ENCODE measurements at places on chromosomes 2 and 18. TPM values are rescaled to one million over a fixed set of nuclear protein-coding genes. Genes with fewer than 3 reads are reported as not detected.

DNA sequence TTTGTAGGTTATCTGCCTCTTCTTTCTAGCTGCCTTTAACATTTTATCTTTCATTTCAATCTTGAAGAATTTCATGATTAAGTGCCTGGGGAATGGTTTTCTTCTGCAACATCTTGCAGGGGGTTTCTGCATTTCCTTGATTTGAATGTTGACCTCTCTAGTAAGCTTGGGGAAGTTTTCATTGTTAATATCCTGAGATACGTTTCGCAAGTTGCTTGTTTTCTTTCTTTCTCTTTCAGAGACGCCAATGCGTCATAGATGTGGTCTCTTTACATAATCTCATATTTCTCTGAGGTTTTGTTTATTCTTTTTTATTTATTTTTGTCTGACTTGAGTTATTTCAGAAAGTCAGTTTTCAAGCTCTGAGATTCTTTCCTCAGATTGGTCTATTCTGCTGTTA, 225.7 kb downstream of the XIRP2 start:
- no peak overlapping the region for H3K27ac ChIP-seq
- H3K36me3 ChIP-seq: no peaks in the 10 kb centered on the region
- H3K27me3 ChIP-seq: no peaks in the 10 kb centered on the region
- no peak for DNase-seq
- H3K4me1 ChIP-seq: no peaks in the 10 kb centered on the region
- H3K4me3 ChIP-seq: no peak overlapping the region

TMEM247 gene
- total RNA-seq: not detected

- DNase-seq: no peak
- no peaks in the 10 kb centered on the region for H3K4me1 ChIP-seq
- no peak overlapping the region for H3K27ac ChIP-seq
- H3K27me3 ChIP-seq: no peaks in the 10 kb centered on the region
These were observed 44.2 kb upstream of the ARL5A start for GRCh38 chr2:151872463-151872862.

DNA sequence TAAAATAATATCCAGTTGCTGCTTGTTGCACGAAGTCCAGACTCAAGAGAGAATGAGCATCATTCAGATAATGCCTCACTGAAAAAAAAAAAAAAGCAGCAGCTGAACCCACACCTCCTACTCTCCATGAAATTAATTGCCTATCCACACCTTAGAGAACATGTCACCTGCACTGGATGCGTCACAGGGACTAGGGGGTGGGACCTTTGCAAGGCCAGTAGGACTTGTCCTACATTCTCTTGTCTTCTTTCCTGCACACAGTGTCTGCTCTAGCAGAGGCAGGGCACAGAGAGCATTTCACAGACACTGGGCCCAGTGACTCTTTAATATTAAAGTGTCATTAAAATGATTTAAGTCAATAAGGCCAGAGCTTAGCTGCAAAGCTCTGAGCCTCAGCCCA, at the start of gene ABCA12:
TSS of gene ABCA12 (minus strand) at position 148 of the 400 bp plus-strand sequence. CDS start 418 bp downstream, outside the sequence.
- H3K4me1 ChIP-seq: peaks cover 10% of the 10 kb centered on the region
- peaks cover 13% of the 10 kb centered on the region for H3K27me3 ChIP-seq
- no peaks in the 10 kb centered on the region for H3K36me3 ChIP-seq
- no peak within 1 kb of the TSS for H3K4me3 ChIP-seq
- no peak within 1 kb of the TSS for H3K27ac ChIP-seq

DNA sequence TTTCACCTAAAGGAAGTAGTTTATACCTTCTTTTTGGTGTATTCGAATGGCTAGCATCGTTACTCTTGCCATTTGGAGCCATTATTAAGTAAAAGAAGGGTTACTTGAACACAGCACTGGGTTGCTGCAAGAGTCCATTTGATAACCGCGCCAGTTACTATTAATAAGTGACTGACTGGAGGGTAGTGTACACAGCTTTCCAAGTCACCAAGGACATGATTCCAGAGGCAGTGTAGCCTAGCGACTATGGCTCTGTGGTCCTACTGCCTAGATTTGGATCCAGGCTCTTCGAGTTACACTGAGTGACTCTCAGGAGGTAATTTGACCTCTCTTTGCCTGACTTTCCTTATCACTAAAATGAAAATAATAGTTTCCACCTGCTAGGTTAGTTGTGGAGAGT, 206.8 kb downstream of the MEIS1 start:
- no peaks in the 10 kb centered on the region for H3K36me3 ChIP-seq
- H3K27ac ChIP-seq: no peak overlapping the region
- H3K4me1 ChIP-seq: no peaks in the 10 kb centered on the region
- DNase-seq: no peak
- no peaks in the 10 kb centered on the region for H3K27me3 ChIP-seq

GRCh38 chr2:184047536-184047935, 550.8 kb upstream of the ZNF804A start:
- H3K4me1 ChIP-seq: no peaks in the 10 kb centered on the region
- H3K36me3 ChIP-seq: no peaks in the 10 kb centered on the region
- no peaks in the 10 kb centered on the region for H3K27me3 ChIP-seq
- H3K27ac ChIP-seq: no peak overlapping the region
- DNase-seq: no peak

DNA sequence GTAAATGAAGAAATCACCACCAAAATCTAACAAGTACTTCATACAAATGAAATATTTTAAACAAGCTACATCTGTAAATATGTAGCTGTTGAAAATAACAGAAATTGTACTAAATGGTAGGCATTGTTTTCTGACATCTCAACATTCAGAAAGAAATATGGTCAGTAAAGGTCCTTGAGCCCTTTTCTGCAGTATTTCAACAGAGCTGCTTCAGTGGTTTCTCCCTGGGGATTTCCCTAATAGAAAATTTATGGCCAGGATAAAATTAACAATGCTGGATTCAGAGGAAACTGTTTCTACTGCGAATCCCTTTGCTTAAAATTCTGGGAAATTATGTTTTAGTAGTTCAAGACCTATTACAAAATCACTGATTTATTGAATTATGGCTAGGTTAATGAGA, 256.6 kb downstream of the PIEZO2 start:
- no peak overlapping the region for H3K4me3 ChIP-seq
- no peaks in the 10 kb centered on the region for H3K4me1 ChIP-seq
- no peak for DNase-seq
- H3K27ac ChIP-seq: no peak overlapping the region
- no peaks in the 10 kb centered on the region for H3K36me3 ChIP-seq

GRCh38 chr18:6633310-6633709, 96.2 kb upstream of the ARHGAP28 start:
- DNase-seq: no peak
- no peaks in the 10 kb centered on the region for H3K4me1 ChIP-seq
- H3K27ac ChIP-seq: no peak overlapping the region
- no peaks in the 10 kb centered on the region for H3K36me3 ChIP-seq
- H3K4me3 ChIP-seq: no peak overlapping the region

TUBA3E gene
- not detected for total RNA-seq

DNA sequence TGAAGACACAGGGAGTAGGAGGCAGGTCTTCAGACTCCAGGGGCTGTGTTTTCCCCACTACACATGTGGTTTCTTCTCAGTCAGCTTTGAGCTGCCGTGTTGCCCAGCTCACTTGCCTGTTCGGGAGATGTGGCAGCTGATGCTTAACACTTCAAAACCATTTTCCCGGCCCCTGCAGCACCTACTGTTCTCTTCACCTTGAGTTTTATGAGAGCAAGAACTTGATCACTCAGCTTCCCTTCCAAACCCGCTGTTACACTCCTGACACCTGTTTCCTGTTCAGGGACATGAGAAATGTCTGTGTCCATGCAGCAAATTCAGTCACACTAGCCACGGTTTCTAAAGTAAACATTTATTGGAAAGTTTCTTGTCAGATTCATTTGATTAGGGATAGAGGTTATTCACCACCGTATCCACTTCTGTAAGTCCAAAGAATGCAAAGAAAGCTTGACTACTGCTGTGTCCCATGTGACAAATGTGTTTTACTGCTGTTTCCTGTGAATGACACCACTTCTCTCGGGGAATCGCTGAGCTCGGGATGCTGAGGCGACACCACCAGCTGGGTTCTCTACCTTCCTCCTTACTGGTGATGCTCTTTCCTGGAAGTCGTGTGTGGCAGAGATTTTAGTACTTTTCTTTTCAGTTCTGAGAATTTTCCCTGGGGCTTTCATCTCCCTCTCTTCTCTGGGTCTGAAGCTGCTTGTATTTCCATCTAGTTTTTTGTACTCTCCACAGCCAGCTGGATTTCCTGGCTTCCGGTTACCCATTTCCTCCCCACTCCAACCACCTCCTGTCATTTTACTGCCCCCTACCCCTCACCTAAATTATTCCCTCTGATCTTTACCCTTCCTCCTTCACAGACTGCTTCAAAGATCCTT, 91.7 kb downstream of the KLF7 start:
- H3K27ac ChIP-seq: peak overlapping the region; percentile 87
- H3K27me3 ChIP-seq: peaks cover 5% of the 10 kb centered on the region
- peak; percentile 61 for DNase-seq
- H3K4me1 ChIP-seq: peaks cover 34% of the 10 kb centered on the region

IL36A gene
- total RNA-seq: not detected

DOK6 gene
- total RNA-seq: not detected

GRCh38 chr2:7795778-7796563, 878.8 kb downstream of the RNF144A start:
- peaks cover 9% of the 10 kb centered on the region for H3K4me1 ChIP-seq
- H3K4me3 ChIP-seq: no peak overlapping the region
- peak overlapping the region; percentile 89 for H3K27ac ChIP-seq
- no peaks in the 10 kb centered on the region for H3K36me3 ChIP-seq
- H3K27me3 ChIP-seq: no peaks in the 10 kb centered on the region
- DNase-seq: no peak

DNA sequence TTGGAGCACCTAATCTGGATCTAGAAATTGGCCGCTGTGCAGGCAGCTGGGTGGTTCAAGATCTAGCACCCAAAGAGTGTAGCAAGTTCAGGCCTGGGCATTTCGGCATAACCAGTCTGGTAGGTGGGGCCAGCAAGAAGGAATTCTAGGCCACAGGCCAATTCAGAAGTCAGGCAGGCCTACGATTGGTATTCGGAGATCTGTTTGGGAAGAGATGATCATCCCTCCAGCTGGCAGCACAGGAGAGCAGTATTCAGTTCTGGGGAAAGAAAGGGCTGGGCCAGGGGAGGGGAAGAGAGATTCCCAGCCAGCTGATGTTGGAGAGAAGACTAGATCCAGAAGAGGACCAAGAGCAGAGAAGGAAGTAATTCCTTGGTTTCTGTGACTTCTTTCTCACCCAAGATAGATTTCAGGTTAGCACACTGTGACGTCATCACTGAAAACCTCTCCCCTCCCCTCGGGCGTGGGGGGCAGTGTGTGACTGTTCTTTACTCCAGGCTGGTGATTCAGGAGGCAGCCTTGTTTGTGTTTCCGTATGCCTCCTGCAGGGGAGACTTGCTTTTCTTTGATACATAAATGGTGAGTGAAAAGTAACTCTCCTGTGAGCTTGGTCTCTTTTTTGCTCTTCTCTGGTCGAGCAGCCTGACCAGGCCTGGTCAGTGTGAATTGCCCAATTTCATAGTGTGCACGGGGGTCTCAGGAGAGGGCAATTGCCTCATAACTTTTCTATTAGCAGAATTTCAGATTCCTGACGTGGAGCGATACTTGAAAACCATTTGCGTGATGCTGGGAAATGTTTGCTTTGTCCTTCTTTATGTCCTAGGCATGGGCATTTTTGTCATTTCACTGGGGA, 61.1 kb downstream of the MEIS1 start:
- H3K4me3 ChIP-seq: no peak overlapping the region
- DNase-seq: no peak
- no peaks in the 10 kb centered on the region for H3K27me3 ChIP-seq
- no peaks in the 10 kb centered on the region for H3K4me1 ChIP-seq

GRCh38 chr2:85064927-85065577, 68.1 kb upstream of the TCF7L1 start:
- H3K27me3 ChIP-seq: peaks cover 9% of the 10 kb centered on the region
- H3K4me3 ChIP-seq: no peak overlapping the region
- no peak for DNase-seq
- no peak overlapping the region for H3K27ac ChIP-seq
- no peaks in the 10 kb centered on the region for H3K36me3 ChIP-seq
- H3K4me1 ChIP-seq: peaks cover 6% of the 10 kb centered on the region

L3MBTL4 gene
- total RNA-seq: 0.11 TPM

PDCD1 gene
- 33.2 TPM for total RNA-seq

DNA sequence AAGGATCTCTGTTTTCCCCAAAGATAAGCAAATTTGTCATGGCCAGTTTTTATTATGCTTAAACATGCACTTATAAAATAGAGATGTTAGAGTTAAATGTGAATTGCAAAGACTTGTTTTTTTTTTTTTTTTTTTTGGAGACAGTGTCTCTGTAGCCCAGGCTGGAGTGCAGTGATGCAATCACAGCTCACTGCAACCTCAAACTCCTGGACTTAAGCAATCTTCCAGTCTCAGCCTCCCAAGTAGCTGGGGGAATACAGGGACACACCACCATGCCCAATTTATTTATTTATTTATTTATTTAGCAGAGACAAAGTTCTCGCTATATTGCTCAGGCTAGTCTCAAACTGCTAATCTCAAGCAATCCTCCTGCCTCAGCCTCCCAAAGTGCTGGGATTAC, 15.1 kb downstream of the PHOSPHO2 start:
- no peaks in the 10 kb centered on the region for H3K27me3 ChIP-seq
- no peak for DNase-seq
- H3K27ac ChIP-seq: no peak overlapping the region
- no peaks in the 10 kb centered on the region for H3K4me1 ChIP-seq

MOGAT1 gene
- not detected for total RNA-seq

DNA sequence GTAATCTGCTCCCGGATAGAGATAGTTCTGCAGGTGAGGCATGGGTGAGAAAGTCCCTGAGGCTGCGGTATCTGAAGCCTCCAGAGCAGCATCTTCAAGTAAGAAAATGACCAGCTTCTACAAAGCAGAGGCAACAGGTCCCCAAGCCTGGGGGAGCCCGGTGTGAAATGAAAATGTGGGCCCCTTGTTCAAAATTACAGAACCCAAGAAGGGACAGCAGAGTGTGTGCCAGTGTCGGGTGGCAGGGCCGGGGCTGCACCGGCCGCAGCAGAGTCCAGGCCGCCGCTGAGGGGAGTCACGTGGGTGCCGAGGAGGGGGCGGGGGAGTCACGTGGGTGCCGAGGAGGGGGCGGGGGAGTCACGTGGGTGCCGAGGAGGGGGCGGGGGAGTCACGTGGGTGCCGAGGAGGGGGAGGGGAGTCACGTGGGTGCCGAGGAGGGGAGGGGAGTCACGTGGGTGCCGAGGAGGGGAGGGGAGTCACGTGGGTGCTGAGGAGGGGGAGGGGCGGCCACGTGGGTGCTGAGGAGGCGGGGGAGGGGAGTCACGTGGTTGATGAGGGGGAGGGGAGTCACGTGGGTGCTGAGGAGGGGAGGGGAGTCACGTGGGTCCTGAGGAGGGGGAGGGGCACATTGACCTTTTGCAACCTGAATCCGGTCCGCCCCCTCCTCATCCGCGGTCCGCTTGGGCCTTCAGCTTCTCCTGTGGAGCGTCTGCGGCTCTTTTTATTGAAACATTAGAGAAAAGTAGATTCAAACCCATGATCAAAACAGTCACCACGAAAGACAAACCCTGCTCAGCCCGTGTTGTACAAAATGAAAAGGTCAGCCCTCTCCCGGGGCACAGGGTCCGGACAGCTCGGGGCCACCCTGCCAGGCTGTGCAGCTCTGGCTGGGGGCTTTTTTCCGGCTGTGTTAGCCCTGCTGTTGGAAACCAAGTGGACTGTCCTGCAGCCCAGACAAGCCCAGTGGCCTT, 10.4 kb downstream of the COLEC11 start:
- H3K4me1 ChIP-seq: peaks cover 3% of the 10 kb centered on the region
- H3K27me3 ChIP-seq: no peaks in the 10 kb centered on the region
- DNase-seq: peak; percentile 71
- H3K27ac ChIP-seq: peak overlapping the region; percentile 58
- H3K36me3 ChIP-seq: no peaks in the 10 kb centered on the region

ABCG5 gene
- not detected for total RNA-seq
